ENCODE measurements at places on chromosomes 2 and 18.

DNA sequence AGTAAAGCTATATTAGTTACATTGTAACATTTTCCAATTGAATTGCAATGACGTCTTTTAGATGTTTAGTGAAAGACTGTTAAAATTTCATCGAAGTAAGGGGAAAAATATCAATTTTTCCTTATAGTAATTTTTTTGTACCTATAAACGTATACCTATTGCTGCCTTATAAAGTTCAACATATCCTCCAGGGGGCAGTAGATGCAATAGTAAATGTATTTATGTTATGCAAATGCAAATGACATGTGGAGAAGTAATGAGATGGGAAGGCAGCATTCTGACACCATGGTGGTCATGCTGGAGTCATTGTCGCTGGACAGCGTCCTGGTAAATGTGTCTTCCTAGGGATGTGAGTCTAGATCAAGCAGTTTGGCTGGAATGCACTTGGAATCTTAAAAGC, 38.7 kb downstream of the MSTN start:
- DNase-seq, result no peak

- DNase-seq, result no peak
These were observed 76.6 kb upstream of the FZD7 start for GRCh38 chr2:201957091-201957490.

DNA sequence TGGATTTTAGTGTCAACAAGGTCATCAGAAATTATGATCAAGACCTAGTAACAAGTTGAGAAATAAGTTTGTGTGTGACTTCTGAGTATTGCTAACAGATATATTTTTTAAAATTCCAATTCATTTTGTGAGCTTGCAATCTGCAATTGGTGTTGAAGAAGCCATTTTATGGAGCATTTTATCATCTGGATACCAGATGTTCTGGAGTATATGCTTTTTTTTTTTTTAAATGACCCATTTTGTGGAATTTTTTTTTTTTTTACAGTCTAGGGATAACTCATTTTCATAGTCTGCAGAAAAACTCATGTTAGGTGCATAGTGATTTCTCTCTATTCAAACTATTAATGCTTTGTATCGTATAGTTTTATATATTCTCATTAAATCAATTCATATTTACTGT, 12.6 kb downstream of the QPCT start:
- no peak for DNase-seq

DNA sequence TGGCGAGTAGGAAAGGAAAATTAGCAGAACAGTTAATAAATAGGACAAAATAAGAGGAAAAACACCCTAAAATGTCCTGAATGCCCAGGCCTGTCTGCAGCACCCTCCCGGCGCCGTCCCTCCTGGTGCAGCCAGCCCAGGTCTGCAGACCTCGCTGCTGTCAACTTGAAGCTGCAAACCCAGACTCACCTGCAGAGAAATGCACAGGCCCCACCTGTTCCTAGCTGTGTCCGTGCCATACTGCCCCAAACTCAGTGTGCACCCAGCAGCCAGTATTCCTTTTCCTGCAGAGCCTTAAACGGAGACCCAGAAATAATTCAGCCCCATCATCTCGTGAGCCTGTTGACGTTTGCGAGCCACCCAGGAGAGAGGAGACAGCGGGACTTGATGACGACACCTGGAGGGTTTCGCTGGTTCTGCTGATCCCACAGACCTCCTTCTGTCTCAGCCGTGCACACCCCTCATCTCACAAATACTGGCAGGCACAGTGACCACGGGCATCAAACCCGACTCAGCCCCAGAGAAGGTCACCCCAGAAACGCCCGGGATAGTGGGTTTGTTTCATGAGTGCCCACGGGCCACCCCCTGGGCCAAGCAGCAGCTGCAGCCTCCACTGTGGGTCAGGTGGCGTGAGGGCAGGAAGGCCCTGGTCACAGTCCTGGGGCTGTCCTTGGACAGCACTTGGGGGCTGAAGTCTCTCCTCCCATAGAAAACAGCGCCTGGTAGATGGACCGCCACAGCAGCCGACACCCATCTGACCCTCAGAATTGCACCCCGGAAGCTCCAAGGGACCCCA, 239.5 kb upstream of the SALL3 start:
- no peak for DNase-seq

- DNase-seq, result no peak
These were observed 135.6 kb downstream of the CDH2 start for GRCh38 chr18:28041366-28041765.

DNA sequence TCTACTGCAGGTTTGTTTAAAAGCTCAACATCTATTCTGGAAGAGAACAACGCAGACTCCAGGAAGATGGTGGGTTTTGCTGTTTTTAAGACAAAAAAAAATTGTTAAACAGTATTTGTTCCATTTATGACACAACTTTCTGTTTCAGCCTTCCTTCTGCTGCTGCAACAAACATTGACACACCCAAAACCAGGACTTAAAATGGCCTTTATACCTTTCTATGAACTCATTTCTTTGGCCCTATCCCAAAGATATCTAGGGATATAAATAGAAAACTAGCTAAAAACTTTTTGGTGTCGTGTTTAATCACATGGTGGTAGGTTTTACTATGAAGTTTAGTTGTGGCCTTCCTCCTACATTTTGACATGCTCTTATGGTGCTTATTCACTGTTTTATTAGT, 964 bp upstream of the GALNT3 start:
- no peak for DNase-seq

GRCh38 chr18:35067454-35067853, 26.2 kb downstream of the MAPRE2 start:
- DNase-seq, result no peak

- DNase-seq, result no peak
These were observed 369.9 kb downstream of the LPIN1 start for GRCh38 chr2:12116228-12116750.

GRCh38 chr18:62950246-62950645, 234.9 kb downstream of the PHLPP1 start:
- DNase-seq, result no peak

- no peak for DNase-seq
These were observed 29.0 kb upstream of the TNS1 start for GRCh38 chr2:218031771-218032257.

- no peak for DNase-seq
These were observed 2.3 kb downstream of the LHCGR start for GRCh38 chr2:48753228-48753627.

DNA sequence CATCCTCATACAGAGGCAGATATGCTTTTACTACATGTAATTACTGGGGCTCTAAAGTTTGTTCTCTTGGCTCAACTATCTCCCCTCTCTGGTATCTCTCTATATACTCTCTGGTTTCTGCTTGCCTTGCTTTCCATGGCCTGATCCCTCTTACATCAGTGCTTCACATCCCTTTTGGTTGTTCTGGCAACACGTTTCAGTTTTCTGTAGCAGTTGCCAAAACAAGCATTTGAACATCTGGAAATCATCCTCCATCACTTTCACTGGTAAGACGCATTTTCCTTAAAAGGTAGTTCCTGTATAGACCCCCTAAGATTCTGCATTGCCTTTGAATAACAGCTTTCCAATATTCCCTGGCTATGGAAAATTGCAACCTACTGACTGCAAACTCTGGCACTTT, 25.9 kb downstream of the COL5A2 start:
- no peak for DNase-seq

DNA sequence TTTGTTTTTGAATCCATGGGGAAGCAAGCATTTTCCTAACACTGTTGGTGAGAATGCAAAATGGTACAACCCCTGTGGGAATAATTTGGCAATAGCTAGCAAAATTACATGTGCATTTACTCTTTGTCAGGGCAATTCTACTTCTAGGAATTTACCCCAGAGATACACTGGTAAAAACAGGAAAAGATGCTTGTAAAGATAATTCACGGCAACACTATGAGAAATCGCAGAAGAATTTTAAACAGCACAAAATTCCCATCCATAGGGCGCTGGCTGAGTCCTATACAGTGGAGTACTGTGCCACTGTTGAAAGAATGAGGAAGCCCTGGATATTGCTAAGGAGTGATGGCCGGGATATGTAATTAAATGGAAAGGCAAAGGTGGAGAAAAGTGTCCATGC, 75.8 kb downstream of the DGKD start:
- DNase-seq, result no peak

- DNase-seq, result no peak
These were observed 665.2 kb upstream of the NRXN1 start for GRCh38 chr2:51697095-51697494.

DNA sequence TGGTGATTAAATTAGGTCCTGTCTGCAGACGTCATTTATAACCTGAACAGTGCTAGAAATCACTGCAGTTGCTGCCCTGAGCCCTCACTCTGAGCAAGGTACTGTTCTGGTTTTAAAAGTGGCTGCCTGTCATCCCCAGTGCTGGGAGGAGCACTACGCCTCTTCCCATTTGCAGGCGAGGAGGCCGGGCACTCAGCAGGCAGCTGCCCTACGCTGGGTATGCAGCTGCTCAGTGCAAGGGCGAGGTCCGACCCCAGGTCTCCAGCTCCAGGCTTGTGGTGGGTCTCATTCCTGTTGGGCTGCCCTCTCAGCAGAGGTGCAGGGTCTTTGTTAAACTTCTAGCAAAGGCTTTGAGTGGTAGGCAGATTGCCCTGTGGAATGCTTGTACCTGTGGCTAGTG, 15.7 kb downstream of the CNDP2 start:
- DNase-seq, result no peak

DNA sequence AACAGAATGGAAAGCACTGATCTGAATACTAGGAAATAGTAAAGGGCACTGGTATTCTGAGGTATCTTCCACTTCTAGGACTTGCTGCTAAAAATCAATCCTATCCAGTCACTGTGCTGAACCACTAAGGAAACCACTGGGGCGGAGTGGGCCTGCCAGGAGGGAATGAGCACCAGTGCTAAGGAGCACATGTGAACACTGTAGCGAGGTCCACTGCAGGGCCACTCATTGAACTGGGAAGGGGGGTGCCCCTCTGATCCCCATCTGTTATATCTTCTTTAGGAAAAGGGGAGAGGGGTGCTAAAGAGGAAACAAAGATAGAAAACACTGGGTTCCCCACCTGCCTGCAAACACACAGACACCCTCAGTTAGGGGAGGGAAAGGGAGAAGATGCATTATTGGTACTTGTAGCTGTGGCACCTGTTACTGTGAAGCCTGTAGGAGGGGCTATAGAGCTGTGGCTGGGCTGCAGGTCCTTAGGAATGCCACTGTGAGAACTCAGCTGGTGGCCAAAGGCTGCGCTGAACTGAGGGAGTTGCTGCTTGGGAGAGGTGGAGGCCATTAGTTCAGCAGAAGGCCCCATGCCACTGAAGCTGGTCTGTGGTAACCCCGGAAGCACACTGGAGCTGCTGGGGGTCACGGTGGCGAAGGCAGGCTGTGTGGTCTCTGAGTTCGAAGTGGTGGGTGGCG, 81.8 kb downstream of the INO80D start:
- DNase-seq, result no peak

GRCh38 chr18:62632788-62633455, 82.4 kb upstream of the PHLPP1 start:
- no peak for DNase-seq

GRCh38 chr2:62706721-62707521, 1.4 kb downstream of the EHBP1 start:
- DNase-seq, result no peak

DNA sequence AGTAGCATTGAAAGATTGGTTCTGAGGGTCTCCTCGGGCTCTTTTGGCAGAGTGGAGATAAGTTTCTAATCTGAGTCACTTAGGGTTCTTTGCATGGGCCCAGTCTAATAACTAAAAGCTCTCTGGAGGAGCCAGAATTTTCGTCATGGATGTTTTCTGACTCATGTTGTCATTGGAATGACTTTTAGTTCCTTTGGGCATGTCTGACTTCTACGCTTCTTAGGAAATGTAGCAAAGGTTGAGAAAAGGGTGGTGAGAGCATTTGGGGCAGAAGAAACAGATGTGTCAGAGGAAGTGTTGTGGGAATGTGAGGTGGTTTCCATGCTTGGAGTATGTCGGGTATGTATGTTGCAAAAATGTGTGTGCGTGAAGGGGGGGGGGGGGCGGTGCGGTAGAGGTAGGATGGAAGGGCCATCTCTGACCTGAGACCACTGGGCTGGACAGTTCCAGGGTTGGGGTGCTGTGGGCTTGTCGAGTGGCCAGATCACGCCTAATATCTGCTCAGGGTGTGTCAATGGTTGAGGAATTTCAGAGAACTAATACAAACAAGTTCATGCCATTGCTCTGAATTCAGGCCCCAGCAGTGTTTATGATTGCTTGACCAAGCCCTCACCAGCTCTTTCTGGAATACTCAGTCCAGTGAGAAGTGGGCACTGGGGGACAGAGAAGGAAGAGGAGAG, 26.9 kb downstream of the KLHL29 start:
- no peak for DNase-seq

DNA sequence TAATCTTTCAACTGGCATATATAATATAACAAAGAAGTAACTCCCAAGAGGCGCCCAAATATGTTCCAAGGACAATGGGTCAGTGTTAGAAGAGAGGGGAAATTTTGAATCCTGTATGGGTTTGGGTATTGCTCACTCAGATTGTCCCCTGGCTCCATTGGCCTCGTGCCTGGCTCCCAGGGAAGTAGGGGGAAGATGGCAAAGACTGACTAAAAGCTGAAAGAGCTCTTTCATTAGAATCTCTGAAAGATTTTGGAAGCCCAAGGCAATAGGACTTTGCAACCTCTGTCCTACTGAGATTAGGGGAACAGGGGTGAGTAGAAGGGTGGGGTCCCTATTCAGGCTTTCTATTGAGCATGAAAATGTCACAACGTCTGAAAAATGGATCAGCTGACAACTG, 1272.8 kb upstream of the ZEB2 start:
- DNase-seq, result no peak

GRCh38 chr2:177551989-177552421, 159.4 kb downstream of the AGPS start:
- peak; percentile 32 for DNase-seq

DNA sequence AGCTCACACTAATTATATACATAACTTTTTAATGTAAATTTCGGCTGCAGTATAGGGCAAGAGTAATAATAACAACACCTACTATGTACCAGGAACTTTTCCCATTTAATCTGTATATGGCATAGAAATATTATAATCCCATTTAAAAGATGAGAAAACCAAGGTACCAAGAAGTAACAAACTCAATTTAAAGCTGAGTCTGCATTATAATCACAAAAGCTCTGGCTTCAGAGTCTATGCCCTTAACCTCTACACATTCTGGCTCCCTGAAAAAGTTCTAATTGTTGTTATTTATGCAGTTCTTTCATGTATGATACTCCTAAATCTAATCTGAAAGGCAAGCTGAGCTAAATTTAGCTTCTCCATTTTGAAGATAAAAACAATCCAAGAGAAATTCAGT, 1675.1 kb upstream of the NXPH2 start:
- no peak for DNase-seq

- no peak for DNase-seq
These were observed 152.2 kb downstream of the MYT1L start for GRCh38 chr2:2178921-2179320.

- no peak for DNase-seq
These were observed 12.6 kb downstream of the EIF2AK3 start for GRCh38 chr2:88614497-88615157.

GRCh38 chr2:25421820-25422411, 80.2 kb upstream of the DNMT3A start:
- DNase-seq, result no peak

- no peak for DNase-seq
These were observed 95.9 kb upstream of the SPTBN1 start for GRCh38 chr2:54360055-54360792.

GRCh38 chr2:191901031-191901430, 54.1 kb upstream of the CAVIN2 start:
- no peak for DNase-seq

Measured in CD4-positive, alpha-beta T cell treated with Interleukin-17A for 4 hours (primary cell).